Osteocyte (in vitro differentiated cells): ENCODE measurements at places on chromosomes 3 and 15. TPM values are rescaled to one million over a fixed set of nuclear protein-coding genes. Genes with fewer than 3 reads are reported as not detected.

DNA sequence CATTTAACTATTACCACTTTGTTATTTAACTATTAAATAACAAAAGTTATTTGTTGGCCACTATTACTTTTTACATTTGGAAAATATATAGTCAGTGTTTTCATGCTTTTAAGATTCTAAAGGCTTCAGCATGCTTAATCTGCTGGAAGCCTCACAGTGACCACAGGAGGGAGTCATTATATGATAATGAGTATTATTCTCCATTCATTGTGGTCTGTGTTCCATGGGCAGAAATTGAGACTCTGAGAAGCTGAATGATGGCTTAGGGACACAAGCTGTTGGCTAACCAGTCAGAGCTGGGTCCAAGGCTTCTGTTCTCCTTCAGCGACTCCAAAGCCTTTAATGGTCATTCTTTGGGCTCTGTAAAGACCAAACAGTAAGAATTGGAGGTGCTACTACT, 64.7 kb downstream of the BFSP2 start:
- peaks cover 47% of the 10 kb centered on the region for H3K4me1 ChIP-seq
- no peaks in the 10 kb centered on the region for H3K27me3 ChIP-seq
- no peak overlapping the region for H3K27ac ChIP-seq
- DNase-seq: no peak
- no peak overlapping the region for H3K4me3 ChIP-seq
- no peaks in the 10 kb centered on the region for H3K36me3 ChIP-seq

- H3K27ac ChIP-seq: no peak overlapping the region
- H3K4me1 ChIP-seq: no peaks in the 10 kb centered on the region
Measured at GRCh38 chr3:24886501-24886900, 391.9 kb upstream of the THRB start.

DNA sequence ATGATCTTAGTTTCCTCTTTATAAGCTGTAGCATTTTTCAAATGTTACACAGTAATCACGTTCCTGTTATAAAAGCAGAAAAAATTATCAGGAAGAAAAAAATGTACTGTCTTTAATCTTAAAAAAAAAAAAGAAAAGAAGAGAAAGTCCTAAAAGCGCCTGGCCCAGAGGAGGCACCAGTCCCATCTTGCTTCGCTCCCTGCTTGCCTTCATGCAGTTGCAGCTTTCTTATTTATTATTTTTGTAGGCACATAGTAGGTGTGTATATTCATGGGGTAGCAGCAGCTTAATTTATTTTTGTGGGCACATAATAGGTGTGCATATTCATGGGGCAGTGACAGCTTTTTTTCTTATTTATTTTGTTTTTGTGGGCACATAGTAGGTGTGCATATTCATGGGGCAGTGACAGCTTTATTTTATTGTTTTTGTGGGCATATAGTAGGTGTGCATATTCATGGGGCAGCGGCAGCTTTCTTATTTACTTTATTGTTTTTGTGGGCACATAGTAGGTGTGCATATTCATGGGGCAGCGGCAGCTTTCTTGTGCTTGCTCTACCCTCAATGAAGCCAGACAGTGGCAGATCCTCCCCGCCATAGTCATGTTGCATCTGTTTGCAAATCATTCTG, 5.5 kb upstream of the EHD4 start:
- H3K27me3 ChIP-seq: peaks cover 28% of the 10 kb centered on the region
- H3K27ac ChIP-seq: no peak overlapping the region
- H3K36me3 ChIP-seq: no peaks in the 10 kb centered on the region
- no peak for DNase-seq
- H3K4me3 ChIP-seq: no peak overlapping the region
- peaks cover 4% of the 10 kb centered on the region for H3K4me1 ChIP-seq

CKMT1A gene
- not detected in 2 replicates for total RNA-seq

SLC15A2 gene
- total RNA-seq: 0.40 and 0.50 TPM in 2 replicates

PAQR5 gene
- 1.5 and 2.0 TPM in 2 replicates for total RNA-seq

INSYN1 gene
- 7.9 and 8.0 TPM in 2 replicates for total RNA-seq
